SJSA1 (cell line): ENCODE measurements at places on chromosomes 11 and 22. TPM values are rescaled to one million over a fixed set of nuclear protein-coding genes. Genes with fewer than 3 reads are reported as not detected.

DNA sequence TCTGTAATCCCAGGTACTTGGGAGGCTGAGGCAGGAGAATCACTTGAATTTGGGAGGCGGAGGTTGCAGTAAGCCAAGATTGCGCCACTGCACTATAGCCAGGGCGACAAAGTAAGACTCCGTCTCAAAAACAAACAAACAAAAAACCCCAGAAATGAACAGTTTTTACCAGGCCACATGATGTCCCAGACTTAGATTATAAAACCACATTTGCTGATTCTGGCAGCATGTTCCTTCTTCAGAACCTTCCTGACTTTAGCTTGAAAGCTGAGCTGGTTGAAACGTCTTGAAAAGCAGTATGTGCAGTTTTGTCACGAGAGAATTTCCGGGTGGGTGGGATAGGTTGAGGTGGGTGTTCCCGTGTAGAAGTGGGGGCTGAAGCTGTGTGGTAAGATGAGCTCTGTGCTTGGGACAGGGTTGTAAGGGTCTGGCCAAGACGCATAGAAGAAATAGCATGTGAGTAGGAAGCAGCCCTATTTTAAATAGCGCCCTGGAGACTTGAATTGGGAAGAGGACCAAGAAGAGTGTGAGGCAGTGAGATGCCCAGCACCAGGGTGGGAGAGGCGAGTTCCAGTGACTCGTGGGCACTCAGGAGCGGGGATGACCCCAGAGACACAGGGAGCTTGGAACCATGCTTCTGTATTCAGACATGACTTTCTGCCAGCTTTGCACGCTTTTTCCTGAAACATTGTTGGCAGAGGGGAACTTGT lies 7.6 kb downstream of the AP2A2 start:
- DNase-seq: no peak

DNA sequence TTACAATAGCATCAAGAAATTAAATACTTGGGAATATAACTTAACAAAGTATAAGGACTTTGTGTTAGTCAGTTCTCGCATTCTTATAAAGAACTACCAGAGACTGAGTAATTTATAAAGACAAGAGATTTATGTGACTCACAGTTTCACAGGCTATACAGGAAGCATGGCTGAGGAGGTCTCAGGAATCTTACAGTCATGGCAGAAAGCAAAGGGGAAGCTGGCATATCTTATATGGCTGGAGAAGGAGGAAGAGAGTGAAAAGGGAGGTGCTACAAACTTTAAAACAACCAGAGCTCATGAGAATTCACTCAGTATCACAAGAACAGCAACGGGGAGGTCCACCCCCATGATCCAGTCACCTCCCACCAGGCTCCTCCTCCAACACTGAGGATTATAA lies 32.0 kb upstream of the CCDC134 start:
- DNase-seq: no peak

GRCh38 chr11:43934601-43935423 lies 7.6 kb upstream of the C11orf96 start:
- DNase-seq: no peak

- DNase-seq: no peak
These were observed 37.1 kb upstream of the SLC37A2 start for GRCh38 chr11:125025968-125026367.

- DNase-seq: no peak
These were observed 262.3 kb upstream of the MTNR1B start for GRCh38 chr11:92707173-92707619.

- DNase-seq: peak; percentile 75
These were observed 22.1 kb downstream of the YPEL1 start for GRCh38 chr22:21713428-21714058.

GRCh38 chr11:125114518-125114917 lies 3.1 kb upstream of the TMEM218 start:
- DNase-seq: no peak

DNA sequence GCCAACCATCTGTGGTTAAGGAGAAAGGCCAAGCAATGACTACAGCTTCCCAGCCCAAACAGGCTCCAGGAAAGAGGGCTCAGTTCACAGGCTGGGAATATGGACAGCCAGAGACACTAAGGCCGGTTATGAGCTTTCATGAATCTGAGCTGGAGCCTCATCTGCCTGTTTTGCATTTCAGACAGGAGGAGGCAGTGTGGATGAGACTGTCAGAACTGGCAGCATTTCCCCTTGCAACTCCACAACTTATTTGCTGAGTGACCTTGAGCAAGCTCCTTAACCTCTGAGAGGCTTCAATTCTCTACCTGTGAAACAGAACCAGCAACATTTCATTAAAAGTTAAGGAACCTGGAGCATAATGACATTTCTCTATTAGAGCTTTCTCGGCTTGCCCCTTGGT lies 264.0 kb downstream of the ETS1 start:
- no peak for DNase-seq

DNA sequence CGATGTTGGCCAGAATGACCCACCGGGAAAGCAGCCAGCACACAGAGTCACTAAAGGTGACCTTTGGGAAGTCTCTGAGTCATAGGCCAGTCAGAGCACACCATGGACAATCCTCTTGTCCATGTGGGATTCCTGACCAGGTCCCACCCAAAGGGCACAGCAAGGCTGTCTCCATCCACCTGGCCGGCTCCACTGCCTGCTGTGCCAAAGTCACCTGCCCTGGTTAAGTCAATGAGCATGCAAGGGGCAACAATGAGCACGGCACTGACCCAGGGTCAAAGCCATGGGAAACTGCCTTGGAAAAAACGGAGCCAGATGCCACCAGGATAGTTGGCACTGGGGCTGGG lies 49.8 kb downstream of the SHANK2 start:
- DNase-seq: no peak

DNA sequence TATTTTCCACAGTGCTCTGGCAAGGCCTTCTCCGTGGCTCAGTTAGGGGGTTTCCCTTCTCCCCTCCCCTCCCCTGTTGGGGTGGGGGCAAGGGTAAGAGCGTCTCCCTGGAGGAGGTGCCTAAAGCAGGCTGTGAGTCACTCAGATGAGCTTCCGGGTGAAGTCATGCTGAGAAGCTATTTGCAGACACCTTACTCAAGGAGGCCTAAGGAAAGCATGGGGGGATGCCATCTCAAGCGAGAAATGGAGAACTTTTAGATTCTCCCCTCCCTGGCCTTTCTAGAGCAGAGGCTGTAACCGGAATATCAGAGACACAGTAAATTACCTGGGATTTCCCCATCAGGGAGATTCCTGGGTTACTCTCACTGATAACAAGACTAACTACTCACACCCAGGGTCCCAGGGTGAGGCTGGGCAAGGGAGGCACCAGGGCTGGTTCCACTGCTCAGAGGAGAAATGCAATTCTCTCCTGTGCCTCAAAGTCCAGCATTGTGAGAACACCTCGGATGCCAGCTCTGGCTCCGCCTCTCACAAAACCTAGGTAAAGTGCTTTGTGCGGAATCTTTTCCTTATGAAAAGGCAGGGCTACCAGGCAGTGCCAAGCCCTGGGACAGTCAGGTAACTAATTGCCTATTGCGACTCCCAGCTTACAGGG lies 123.6 kb downstream of the ABTB2 start:
- DNase-seq: peak; percentile 30

GRCh38 chr11:77617892-77618291 lies 19.7 kb downstream of the CLNS1A start:
- no peak for DNase-seq

GRCh38 chr22:33562501-33562900 lies 357.8 kb downstream of the LARGE1 start:
- DNase-seq: no peak

DNA sequence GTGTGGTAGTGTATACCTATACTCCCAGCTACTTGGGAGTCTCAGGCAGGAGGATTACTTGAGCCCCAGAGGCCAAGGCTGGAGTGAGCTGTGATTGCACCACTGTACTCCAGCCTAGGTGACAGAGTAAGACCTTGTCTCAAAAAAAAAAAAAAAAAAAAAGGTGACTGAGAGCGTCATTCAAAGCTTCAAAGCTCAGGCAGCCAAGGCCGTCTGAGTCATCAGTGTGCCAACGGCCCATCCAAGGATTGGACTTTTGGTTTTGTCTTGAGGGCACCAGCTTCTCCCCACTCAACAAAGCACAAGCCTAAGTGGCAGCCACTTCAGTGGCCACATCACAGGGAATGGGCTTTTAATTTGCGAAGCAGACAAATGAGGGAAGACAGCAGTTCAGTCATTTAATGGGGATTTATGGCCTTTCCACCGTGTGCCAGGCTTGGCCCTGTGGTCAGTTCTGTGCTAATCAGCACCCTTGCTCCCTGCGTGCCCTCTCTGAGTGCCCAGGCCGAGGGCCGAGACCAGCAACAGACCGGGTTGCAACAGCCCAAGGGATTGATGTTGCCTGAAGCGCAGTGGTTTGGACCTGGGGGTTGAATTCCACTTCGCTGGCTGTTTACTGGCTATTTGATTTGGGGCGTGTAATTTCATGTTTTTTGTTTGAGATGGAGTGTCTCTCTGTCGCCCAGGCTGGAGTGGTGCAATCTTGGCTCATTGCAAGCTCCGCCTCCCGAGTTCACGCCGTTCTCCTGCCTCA lies 30.2 kb upstream of the CRYBB3 start:
- no peak for DNase-seq

DNA sequence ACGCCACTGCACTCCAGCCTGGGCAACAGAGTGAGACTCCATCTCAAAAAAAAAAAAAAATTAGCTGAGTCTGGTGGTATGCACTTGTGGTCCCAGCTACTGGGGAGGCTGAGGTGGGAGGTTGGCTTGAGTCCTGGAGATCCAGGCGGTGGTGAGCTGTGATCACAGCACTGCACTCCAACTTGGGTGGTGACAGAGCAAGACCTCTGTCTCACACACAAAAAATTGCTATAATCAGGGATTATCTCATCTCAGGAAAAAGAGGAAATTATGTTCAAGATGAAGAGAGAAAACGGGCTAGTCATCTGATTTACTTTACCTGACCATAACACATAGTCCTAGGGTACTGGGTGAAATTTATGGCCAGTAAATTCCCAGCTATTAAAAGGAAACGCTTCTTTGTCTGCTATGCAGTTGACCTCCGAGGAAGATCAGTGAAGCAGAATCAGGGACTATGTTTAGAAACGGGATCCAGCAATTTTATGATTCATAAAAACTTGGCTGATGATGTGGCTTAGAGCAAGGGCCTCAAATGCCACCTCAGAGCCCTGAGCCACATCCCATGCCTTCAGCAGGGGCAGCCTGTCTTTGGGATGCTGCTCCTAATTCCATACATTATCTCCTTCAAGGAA lies 386.2 kb downstream of the NTM start:
- DNase-seq: peak; percentile 28

Gene GAL3ST3
- total RNA-seq: not detected in 2 replicates

Gene SCGB1C1
- total RNA-seq: not detected in 2 replicates

Gene PNPLA5
- total RNA-seq: not detected in 2 replicates

Gene OR52E8
- not detected in 2 replicates for total RNA-seq

Gene SLC25A18
- not detected in 2 replicates for total RNA-seq

Gene KCNK7
- 0.13 TPM in 1 of 2 replicates, not detected in the other for total RNA-seq

Gene OR5B21
- total RNA-seq: not detected in 2 replicates
